Renal cortex interstitium (tissue), 15 donors: ENCODE measurements at places on chromosomes 6 and 20.

- DNase-seq, result no peak
Observed at GRCh38 chr20:42567409-42567808, 622.3 kb downstream of the PTPRT start.

DNA sequence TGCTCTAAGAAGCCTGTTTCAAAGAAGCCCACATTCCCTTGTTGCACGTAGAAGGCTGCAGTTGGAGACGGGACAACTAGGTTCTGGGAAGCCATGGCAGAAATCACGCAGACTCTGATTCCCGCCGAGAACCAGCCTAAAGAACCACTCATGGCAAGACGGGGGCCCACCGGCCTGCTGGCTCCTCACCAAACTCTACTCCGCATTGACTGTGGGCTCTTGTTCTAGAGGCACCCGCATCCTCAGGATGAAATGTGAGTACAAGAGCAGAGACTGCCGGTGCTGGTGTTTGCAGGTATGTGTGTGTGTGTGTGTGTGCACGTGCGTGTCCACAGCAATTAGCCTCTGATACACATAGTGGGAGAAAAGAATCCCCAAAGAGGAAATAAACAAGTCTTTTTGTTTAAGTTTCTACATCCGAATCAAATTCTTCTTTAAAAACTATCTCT is 42.3 kb upstream of the NR2E1 start:
- DNase-seq, result no peak

DNA sequence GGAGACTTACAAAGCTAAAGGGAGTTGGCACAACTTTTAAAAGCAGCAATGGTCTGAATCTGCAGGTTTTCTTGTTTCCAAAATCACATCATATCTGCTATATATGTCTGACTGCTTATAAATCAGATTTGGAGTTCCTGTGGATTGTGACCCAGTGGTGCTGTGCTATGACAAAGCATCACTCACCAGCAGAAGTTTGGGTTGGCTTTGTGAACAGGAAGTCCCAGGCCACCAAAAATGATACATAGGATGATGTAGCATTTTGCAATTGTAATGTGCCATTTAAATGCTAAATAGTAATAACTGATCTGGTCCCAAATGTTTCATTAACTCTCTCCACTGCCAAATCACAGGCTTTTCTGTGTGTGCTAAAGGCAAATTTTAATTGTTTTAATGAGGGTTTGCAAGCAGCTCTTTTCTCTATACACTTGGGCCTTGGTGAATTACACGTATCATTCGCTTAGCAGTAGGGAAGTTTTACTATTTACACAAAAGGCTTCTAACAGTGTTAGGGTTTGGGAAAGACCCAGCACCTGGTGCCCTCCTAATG is 60.8 kb downstream of the SYNDIG1 start:
- no peak for DNase-seq

- no peak for DNase-seq
Observed at GRCh38 chr6:99512033-99512432, 3.2 kb downstream of the USP45 start.

- no peak for DNase-seq
Observed at GRCh38 chr6:69019832-69020231, 384.8 kb downstream of the ADGRB3 start.
